ELR (cell line): ENCODE measurements at places on chromosomes 5 and 9.
A peak's percentile ranks its signal among the peaks of the same experiment; 100 is the strongest.

DNA sequence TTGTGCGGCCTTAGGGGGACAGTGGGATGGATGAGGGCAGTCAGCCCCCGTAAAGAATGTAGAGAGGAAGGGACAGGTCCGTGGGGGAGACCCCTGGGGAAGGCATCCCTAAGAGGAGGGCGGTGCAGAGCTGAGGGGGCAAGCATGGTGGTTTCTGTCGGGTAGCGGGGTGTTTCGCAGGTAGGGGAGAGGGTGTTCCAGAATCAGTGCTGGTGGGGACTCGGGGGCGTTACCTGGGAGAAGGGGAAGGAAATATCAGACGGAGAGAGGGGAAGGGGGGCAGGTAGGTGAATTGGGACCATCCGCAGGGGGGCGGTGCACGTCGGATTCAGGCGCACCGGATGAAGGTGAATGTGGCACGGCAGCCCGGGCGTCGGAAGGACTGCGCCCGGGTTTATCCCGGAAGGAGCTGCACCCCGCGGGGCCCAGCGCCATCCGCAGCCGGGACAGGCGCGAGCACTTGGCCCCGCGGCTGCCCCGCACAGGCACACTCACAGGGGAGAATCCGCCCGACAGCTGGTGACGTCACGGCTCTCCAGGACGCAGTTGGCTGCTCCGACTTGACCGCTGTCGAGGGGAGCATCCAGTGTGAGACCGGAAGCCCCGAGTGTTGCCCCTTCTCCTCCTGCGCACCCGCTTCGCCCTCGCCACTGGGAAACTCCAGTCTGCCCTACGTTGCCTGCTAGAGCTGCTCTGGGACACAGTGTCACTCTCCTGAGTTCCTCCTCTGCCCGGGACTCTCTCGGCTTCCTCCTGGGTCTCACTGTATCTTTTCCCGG is 1.3 kb downstream of the CD72 start:
- peak; percentile 55 for DNase-seq

GRCh38 chr9:72871685-72872084 is 81.2 kb downstream of the ALDH1A1 start:
- peak; percentile 46 for DNase-seq

DNA sequence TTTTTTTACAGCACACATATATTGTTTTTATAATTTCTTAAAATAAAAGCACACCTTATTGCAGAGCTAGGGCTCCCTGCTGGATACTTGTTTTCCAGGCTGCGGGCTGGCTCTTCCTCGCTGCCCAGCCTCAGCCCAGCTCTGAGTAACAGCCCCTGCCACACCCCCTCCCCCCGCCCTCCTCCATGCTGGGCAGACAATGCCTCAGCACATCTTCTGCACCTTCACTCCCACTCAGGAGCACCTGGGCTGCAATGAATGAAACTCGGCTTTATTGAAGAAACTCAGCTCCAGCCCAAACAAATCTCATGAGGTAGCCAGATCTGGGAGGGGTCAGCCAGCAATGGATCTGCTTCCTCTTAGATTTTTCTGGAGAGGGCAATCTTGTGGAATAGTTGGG is 9.5 kb downstream of the IL9 start:
- DNase-seq, result no peak

GRCh38 chr5:120509053-120509452 is 45.0 kb downstream of the PRR16 start:
- no peak for DNase-seq

- DNase-seq, result peak; percentile 4
Observed at GRCh38 chr9:14532456-14533115, 160.6 kb downstream of the ZDHHC21 start.

DNA sequence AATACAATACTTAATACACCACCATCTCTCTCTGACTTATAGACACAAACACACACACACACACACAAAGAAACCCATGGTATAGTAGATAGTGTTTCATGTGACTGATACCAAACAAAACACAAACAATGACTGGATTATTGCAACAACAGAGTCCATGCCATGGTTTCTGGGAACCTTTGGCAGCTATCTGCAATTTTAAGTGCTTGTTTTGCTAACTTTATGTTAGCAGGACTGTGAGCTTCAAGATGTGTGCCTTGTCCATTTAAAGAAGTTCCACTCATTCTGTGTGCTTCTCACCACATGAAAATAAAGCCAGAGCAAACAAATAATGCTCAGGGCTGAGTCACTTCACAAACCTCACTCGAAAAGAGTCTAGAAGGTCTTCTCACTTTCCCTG is 15.1 kb upstream of the LURAP1L start:
- DNase-seq, result peak; percentile 20

- peak; percentile 94 for DNase-seq
Observed at GRCh38 chr5:135269931-135270421, 129.1 kb downstream of the MACROH2A1 start.

GRCh38 chr9:131454028-131454427 is 48.7 kb upstream of the POMT1 start:
- no peak for DNase-seq

- no peak for DNase-seq
Observed at GRCh38 chr5:67245259-67245846, 48.8 kb upstream of the CD180 start.

- DNase-seq, result peak; percentile 14
Observed at GRCh38 chr5:126490167-126490940, 67.1 kb downstream of the GRAMD2B start.

DNA sequence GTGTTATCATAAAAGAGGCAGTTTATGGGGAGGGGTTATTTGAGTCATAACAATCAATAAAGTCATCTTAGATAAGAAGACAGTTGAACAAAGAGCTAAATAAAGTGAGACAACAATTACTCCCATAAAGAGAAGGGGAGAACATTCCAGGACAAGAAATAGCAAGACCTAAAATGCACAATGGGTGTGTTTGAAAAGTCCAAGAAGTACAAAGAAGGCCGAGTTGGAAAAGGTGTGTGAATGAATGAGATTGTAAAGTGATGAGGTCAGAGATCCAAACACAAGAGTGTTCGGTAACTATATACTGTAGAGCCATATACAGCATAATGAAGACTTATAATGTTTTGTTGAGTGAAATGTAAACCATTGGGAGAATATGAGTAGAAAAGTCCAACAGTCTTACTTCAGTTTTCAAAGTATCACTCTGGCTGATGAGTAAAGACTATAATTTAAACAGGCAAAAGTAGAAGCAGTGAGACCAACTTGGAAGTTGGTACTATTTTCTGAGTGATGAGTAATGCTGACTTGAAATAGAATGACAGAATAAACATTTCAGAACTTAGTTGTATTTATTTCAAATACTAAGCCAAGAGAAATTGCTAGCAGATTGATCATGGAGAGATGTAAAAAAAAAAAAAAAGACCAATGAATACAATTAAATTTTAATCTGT is 868.7 kb upstream of the CDH9 start:
- DNase-seq, result peak; percentile 6

DNA sequence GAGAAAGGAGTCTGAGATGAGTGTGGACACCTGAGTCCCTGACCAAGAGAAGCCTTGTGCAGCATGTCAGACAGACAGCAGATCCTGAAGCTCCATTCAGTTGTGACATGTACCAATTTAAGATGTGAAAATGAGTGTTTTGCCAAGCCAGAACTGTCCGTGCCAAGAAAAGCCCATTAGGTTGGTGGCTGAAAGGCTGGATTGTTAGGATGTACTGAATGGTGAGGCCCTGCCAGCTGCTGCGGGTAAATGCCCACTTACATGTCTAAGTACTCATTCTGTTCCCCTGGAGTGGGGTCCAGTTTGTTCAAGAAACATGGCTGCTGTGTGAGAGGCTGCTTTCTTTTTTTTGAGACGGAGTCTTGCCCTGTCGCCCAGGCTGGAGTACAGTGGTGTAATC is 14.6 kb downstream of the DAPK1 start:
- DNase-seq, result no peak

DNA sequence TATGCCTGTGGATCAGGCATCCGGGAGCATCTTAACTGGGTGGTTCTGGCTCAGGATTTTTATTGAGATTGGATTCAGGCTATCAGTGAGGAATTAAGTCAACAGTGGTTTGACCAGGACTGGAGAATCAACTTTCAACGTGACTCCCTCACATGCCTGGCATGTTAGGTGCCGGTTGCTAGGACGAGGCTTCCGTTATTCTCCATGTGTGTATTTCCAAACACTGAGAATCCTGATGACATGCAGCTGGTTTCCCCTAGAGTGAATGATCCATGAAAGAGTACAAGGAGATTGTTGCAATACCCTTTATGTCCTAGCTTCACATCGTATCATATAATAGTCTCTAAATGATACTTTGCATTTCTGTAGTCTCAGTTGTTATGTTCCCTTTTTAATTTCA is 529.2 kb downstream of the ANXA1 start:
- DNase-seq, result no peak

DNA sequence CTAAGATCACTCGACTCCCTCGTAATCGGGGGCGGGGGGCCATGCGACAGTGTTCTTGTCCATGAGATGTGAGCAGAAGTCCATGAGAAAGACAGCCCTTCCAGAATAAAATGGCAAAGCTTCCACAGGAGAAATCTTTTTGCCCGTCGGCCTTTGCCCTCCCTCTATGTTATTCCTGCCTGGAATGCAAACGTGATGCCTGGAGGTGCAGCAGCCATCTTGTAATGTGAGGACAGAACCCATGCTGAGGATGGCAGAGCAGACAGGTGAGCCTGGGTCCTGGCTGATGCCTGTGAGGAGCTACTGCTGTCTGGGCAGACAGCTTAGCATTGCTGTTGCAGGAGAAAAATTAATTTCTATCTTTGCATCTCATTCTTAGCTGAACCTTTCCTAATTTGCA is 17.2 kb downstream of the MED10 start:
- DNase-seq, result no peak

DNA sequence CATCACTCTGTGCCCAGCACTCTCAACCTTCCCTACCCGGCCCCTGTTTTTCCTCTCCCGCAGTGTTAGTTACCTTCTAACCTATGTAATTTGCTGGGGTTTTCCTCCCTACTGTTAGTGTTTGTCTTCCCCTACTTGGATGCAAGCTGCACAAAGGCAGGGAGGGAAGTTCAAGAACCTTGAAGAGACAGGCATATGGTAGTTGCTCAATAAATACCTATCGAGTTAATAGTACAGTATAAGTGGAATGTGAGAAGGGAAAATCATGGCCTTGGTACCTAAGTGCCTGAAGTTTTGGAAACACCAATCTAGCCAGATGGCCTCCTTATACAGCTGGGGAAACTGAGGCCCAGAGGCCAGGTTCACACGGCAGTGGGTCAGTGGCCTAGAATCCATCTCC is 24.2 kb downstream of the PDGFRB start:
- DNase-seq, result no peak

DNA sequence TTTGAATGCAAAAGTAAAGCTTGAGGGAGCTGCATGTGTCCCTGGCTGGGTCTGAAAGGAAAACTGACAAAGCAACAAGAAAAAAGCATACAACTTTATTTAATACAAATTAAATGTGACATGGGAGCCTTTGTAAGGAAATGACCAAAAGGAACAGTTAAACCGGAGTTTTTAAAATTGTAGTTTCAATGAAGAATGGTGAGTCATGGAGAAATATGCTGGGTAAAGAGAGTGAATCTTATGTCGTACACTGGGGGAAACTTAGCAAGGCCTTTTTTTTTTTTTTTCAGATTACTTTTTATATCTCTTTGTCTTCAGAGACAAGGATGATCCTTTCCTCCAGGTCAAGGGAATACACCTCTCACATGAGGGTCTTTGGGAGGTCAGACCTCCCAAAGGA is 50.1 kb upstream of the FBXL17 start:
- peak; percentile 64 for DNase-seq

GRCh38 chr5:135387629-135387960 is 11.4 kb downstream of the MACROH2A1 start:
- peak; percentile 28 for DNase-seq

DNA sequence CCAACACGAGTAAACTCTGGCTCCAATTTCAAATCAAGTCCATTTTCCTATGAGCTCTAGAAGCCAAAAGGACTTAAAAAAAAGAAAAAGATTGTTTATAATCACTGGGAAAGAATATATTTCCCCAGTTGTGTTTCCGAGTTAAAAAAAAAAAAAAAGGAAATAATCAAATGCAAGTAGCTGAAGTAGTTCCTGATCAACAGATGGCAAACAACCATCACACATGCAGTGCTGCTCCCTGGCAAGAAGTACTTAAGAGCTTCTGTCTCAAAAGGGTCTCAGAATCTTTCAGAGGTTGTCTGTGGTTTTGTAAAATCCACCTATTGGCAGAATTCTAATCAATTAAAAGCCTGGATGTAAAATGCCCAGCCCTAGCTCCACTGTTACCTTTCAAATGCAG is 387.9 kb downstream of the RAB3C start:
- DNase-seq, result no peak

DNA sequence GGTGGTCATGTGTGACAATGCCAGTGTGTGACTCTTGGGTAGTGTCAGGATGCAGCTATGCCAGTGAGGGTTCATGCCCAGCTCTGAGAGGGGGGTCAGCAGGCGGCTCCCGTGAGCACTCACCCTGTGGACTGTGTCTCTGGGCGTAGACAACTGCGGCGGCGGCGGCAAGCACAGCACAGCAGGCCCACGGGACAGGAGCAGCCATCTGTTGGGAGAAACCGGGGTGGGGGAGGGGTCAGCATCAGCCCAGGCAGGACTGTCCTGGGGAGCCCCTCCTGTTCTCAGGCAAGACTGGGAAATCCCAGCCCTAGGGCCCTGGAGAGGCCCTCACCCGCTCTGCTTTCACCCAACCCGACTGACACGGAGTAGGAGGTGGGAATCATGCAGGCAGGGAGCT is 20.8 kb downstream of the CNTFR start:
- DNase-seq, result no peak
